ENCODE measurements at places on chromosomes 6 and 20. TPM values are rescaled to one million over a fixed set of nuclear protein-coding genes. Genes with fewer than 3 reads are reported as not detected.

NRN1 gene
- total RNA-seq, result 37.3 TPM

DNA sequence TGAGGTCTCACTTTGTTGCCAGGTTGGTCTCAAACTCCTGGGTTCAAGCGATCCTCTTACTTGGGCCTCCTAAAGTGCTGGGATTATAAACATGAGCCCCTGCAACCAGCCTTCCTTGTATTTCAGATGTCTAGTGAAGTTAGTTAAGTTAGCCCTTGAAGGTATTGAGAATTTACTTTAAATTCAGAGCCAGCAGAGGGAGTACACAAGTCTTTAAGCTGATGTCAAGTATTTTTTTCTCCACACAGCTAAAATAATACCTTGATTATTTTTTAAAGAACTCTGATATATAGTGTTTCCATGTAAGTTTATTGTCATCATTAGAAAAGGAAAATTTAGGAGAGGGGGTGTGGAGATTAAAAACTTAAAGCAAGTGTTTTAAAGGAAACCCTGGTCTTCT lies 9.8 kb downstream of the FOXO3 start:
- DNase-seq, result no peak

GRCh38 chr6:55953335-55953734 lies 77.9 kb upstream of the BMP5 start:
- peak; percentile 73 for DNase-seq

- peak; percentile 28 for DNase-seq
These were observed 973.2 kb upstream of the SLC35B3 start for GRCh38 chr6:9408402-9409117.
